ENCODE measurements at places on chromosomes 1 and 21.

DNA sequence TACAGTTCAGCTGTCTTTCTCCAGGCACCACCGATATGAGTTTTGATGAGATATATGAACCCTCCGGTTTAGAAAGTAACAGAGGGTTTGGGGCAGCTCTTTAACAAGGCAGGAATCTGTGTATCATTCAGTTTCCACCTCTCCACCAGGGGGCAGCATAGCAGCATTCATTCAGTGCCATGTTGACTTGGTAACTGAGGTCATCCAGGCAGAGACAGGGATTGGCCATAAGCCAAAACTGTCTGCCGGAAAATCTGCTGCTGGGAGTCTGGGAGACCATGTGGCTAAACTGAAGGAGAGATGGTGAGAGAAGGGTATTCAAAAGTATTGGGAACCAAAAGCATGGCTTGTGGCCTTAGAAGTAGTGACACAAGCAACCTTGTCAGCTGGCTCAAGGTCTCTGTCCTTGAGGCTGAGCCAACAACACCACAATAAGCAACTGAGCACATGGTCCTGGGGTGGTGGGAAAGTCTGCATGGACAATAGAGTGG lies 98.5 kb downstream of the LMX1A start:
- no peak for DNase-seq

DNA sequence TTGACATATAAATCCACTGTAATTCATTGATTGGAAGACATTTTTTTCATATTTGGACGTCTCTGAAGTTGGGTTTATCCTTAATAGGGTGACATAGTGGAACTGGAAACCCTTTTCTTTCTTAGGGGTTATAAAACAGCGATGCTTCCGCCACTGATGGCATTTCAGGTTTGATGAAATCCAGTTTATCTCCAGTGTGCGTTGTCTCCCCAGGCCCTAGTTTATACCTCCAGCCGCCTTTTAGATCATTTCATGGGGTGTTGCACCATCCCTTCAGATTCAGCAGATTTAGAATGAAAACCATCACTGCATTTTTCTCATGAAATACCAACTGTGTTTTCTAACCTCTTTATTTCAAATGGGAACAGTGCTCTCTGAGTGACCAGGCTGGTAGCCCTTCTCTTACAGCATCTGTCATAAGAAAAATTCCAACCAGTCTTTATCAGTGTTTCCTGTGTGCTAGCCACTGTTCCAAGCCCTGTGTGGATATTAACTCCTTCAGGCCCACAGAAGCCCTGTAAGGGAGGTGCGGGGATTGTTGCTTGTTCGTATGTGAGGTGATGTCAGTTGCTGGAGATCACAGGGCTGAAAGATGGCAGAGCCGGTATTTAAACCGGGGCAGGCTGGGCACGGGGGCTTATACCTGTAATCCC lies 19.0 kb downstream of the H6PD start:
- DNase-seq: no peak

- DNase-seq: no peak
Observed at GRCh38 chr1:150281221-150281757, 1.1 kb upstream of the CIART start.

- no peak for DNase-seq
Observed at GRCh38 chr1:168568346-168568745, 8.1 kb upstream of the XCL1 start.

GRCh38 chr1:61135291-61135690 lies 52.9 kb downstream of the NFIA start:
- DNase-seq: no peak

DNA sequence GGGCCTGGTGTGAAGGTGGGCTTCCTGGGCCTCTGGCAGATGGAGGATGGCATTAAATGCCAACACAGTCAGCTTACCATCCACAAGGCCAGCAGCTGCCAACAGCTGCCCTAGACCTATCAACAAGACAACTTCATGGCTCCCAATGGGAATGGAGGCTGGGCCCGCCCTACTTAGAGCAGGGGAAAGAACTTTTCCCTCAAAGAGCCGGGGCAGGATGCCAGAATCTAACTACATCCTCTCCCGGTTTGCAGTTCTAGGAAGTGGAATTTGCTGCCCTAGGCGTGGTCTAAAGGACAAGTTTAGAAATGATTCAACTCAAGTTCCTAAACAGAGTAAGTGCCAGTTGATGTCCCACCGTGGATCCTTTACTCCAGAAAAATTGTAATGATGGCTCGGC lies 13.1 kb downstream of the ICMT start:
- no peak for DNase-seq

DNA sequence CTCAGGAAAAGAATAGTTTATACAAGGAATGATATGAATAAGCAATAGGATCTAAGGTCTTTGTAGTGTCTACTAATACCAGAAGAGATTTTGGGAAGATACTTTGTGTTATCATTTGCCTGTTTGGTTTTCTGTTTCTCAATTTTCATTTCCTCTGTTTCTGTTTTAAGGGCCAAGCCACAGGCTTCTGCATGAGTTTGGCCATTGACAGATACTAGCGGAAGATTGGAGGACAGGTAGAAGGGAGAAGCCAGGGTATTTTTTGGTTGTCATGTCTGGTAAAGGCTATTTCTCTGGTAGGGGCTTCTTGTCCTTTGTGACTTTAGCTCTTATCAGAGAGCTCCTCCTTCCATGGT lies 51.4 kb downstream of the HS2ST1 start:
- no peak for DNase-seq

- DNase-seq: no peak
Observed at GRCh38 chr1:47424336-47424982, 8.4 kb downstream of the FOXE3 start.
